Stromal cell of bone marrow (primary cell): ENCODE measurements at places on chromosomes 5 and 9.

- no peak for DNase-seq
Observed at GRCh38 chr5:115179394-115180164, 9.9 kb upstream of the TRIM36 start.

DNA sequence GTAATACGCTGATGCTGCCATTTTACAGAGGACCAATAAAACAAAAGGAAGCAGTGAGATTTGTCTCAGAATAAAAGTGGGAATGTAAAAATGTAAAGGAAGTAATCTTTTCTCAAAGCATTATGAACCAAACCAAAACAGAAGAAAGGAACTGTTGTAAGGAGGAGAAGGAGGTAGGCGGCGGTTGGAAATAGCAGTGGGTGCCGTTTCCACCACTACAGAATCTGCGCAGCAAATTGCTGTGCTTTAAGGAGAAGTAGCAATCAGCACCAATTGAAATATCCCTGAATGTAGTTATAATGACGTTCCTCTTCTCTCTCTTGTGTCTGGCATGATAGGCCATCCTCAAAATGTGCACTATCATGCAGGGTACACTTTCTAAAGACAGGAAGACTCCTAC lies 455.1 kb upstream of the TLE4 start:
- DNase-seq: no peak

DNA sequence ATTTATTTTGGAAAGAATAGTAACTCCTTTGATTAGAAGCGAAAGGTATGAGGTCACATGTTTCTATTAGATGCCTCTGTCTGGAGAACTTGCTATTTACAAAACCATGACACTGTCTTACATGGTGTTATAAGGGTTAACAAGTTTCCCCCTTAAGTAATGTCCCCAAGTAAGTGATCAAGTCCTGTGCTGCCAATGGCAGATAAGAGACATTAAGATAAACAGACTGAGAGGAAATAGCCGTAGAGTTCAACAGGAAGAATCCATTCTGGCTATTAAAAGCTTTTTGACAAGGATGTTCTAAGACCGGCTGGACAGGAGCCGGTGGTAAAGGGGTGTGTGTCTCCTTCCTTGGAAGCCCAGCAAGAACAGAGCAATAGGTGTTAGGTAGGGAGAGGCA lies 257.5 kb downstream of the GADD45G start:
- DNase-seq: no peak

GRCh38 chr5:86623785-86624483 lies 6.2 kb downstream of the COX7C start:
- DNase-seq: no peak

DNA sequence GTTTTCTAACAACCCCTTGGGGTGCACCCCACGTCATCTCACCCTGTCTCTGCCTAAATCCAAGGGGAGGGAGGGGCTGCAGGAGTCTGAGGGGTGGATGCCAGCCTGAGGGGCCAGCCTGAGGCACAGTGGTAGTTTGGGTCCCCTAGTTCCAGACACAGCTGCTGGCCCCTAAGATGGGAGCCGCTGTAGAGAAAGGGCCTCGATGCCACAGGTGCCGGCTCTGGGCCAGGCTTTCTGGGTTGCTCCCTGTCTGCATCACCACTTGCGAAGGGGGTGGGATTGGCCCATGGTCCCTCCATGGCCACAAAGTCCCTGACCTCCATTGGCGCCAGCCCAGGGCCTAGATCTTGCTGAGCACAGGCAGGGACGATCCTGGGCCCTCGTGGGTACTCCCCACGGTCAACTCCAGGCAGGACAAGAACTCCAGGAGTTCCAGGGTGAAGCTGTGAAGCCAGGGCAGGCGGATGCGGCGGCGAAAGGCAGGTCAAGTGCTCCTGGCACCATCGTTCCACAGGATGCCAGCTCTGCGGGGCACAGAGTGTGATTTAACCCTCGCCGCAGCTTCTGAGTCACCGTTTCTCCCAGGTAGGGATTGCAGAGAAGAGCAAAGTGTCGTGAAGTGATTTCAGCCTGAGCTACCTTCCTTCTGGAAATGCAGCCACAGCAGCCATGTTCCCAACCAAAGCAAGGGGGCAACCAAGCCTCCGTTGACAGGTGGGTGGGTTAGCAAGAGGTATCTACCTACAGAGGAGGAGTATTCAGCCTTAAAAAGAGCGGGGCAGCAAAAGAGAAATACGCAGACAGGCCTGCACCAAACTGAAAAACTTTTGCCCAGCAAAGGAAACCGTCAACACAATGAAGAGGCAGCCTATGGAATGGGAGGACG lies 41.6 kb upstream of the EXOC3 start:
- DNase-seq: no peak

GRCh38 chr5:54621048-54621447 lies 103.5 kb downstream of the SNX18 start:
- DNase-seq: no peak

- peak; percentile 59 for DNase-seq
Observed at GRCh38 chr5:93622240-93622885, 39.3 kb downstream of the NR2F1 start.

- peak; percentile 9 for DNase-seq
Observed at GRCh38 chr5:172534229-172535107, 80.1 kb upstream of the SH3PXD2B start.

- DNase-seq: no peak
Observed at GRCh38 chr9:2125906-2126305, 110.8 kb downstream of the SMARCA2 start.

DNA sequence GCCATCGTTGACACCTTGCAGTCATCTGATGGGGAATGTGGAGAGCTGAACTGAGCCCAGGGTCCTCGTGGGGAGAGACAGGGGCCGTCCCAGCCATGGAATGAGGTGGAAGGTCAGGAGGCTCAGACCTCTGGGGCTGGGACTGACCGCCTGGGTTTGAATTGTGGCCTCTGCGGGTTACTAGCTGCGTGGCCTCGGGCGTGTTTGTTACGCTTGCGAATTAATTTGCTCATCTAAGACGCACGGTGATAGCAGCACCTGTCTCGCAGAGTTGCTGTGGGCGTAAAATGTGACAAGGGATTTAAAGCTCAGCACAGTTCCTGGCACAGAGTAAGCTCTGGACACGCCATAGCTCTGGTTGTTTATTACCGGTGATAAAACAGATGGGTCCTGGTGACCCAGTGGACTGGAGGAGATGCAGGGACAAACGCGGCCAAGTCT lies 19.4 kb upstream of the DAB2IP start:
- no peak for DNase-seq

DNA sequence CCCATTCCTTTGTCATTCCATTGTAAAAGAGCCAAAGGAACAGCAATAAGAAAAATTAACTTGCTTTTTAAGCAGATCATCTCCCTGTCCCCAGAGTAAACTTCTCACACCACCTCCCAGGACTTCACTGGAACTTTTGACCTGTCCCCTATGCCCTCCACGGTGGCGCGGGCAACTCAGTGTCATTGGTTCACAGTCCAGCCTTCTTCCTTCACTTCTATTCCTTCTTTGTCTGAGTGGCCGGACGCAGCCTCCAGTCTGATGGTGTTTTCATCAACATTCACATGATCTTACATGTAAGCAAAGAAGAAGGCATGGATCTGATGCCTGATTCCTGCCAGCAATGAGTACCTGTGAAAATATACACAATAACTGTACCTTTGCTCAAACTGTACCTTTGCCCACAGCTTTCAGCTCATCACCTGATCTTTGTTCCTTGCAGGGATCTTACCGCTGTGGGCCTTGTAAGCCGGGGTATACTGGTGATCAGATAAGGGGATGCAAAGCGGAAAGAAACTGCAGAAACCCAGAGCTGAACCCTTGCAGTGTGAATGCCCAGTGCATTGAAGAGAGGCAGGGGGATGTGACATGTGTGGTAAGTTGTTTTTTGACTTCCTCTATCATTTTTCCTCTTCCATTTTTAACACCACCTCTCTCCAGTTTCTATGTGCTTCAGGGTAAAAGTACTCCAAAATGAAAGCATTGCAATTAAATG lies 32.5 kb downstream of the THBS4 start:
- no peak for DNase-seq

DNA sequence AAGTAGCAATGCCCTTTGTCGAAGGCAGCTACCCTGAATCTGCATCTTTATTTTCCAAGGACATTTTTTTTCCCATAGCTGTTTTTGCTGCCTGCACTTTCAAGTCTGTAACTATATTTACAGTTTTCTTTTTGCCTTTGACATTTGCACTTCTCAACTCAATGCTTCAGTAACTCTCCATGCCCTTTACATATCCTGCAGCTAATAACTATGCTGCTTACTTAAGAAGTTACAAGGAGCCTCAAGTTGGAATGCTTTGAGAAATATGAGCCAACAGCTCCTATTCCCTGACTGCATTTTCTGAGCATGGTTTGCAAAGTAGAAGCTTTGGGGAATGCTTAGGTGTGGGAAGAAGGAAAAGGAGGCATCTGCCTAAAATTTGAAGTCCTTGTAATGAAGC lies 194.8 kb upstream of the TRPC7 start:
- no peak for DNase-seq

DNA sequence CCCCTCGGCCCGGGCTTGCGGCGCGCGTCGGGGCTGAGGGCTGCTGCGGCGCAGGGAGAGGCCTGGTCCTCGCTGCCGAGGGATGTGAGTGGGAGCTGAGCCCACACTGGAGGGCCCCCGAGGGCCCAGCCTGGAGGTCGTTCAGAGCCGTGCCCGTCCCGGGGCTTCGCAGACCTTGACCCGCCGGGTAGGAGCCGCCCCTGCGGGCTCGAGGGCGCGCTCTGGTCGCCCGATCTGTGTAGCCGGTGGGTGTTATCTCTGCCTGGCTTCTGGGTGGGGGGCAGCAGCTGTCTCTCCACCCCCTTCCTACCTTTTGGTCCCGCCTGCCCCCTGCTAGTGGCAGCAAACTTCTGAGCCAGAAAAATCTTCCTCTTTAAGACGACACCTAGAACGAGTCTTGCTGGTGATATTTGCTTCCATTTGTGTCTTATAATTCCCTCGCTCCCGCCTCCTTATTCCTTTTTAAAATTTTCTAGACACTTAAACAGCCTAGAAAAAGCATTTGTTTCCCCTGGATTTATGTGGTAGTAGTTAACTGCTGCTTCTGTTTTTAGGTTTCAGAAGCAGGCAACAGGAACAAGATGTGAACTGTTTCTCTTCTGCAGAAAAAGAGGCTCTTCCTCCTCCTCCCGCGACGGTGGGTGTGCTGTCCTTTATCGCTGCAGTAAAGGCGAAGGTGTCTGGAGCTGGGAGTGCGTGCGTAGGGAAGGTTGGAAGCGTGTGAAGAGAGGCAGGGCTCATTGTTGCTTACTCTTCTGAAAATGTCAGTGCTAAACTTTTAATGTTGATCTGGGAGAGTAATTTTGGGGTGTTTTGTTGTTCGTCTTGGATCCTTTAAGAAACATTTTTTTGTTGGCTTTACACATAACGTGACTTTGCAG lies 554 bp downstream of the JAK2 start:
- no peak for DNase-seq

DNA sequence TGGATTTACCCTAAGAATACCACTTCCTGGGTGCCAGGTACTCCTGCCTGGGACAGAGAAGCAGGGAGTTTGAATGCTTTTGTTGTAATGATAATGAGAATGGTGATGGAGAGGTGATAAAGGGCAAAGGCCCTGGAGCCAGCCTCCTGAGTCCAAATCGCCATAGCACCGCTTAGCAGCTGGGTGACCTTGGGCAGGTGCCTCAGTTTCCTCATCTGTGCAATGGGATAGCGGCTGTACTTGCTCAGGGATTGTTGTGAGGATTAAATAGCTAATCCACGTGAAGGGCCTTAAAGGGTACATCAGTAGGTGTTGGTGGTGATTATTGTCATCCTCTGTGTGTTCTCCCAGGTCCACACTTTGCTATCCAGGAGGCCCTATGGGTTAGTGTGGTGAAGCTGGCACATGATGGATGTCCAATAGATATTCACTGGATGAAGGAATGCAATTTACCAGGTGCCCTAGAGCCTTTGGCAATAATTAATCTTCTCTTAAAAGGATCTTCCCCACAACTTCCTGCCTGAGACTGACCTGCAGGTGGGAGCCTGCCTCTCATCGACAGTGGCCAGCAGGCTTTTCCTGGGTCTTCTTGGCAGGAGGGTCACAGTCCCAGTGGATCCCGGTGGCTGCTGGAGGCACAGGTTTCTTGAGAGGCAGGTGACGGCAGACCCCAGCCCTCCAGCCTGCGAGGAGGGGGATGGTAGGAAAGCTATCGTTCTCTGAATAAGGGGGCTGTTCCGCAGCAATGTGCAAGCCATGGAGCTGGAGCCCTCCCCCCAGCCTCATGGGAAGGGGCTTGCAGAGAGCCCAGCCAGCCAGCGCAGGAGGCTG lies 160.2 kb downstream of the MACROH2A1 start:
- no peak for DNase-seq

DNA sequence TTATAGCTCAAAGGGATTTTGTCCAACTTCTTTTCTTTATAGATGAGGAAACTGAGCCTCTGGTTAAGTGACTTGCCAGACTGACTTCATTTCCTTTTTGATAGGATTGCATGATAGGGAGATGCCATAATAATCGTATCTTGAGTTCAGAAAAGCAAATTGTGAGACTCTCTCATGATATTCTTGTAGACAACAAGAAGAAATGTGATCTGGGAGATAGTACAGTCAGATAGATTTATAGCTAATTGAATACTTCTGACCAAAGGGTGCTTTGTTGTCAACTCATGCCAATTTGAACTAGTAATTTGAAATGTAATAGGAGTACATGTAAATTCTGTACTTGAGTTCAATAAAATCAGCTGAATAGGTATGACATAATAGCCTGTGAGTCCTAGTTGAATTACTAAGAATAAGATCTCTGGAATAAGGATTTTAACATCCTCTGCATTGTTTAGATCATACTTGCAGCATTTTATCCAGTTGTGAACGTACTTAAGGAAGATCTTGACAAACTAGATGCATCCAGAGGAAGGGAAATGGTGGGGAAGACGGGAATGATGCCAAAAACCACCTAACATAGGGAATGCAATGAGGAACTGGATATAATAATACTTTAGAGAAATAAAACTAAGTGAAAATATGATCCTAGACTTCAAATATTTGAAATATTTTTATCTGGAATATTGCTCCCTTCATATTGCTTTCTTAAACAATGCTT lies 25.5 kb downstream of the CWC27 start:
- DNase-seq: no peak

DNA sequence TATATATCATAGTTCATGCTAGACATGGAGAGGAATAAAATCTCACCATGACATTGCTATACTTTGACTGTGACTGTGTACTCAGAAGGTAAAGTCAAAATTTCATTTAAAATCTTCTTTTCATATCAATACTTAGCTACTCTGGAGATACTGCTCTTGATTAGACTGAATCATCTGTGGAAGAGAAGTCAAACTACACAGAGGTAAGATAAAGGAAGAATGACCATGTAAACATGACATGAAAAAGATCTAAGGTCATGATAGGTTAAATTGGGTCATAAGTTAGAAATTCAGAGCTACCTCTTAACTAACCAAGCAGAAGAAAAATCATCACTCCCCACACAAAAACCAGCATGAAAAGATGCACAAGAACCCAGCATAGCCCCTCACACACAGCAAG lies 44.8 kb upstream of the RLN1 start:
- DNase-seq: no peak

DNA sequence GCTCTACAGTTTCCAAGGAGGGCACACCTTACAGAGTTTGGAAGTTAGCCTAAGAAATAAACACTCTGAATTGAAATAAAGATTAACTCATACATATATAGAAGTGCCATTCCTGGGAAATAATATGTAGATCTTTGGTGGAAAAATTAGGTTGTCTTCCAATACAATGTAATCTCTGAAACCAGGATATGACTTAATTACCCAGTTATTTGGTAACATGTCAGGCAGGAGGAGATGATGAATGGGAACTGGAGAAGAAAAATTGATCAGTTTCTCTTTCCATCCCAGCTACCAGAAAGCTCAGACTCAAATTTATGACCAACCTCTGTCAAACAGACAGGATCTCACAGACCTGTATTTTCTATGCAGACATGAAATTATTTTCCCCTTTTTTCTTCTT lies 215.2 kb upstream of the SNX2 start:
- DNase-seq: no peak

GRCh38 chr5:53932351-53932750 lies 371.9 kb downstream of the NDUFS4 start:
- no peak for DNase-seq
